Caudate nucleus (tissue), 63 donors: ENCODE measurements at places on chromosomes 5 and 9.

DNA sequence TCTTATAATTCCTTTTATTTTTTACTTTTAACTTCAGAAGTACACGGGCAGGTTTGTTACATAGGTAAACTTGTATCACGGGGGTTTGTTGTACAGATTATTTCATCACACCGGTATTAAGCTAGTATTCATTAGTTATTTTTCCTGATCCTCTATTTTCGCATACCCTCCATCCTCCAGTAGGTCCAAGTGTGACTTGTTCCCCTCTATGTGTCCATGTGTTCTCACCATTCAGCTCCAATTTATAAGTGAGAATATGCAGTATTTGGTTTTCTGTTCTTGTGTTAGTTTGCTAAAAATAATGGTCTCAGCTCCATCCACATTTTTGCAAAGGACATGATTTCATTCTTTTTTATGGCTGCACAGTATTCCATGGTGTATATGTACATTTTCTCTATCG lies 43.1 kb upstream of the IFNE start:
- DNase-seq = no peak

DNA sequence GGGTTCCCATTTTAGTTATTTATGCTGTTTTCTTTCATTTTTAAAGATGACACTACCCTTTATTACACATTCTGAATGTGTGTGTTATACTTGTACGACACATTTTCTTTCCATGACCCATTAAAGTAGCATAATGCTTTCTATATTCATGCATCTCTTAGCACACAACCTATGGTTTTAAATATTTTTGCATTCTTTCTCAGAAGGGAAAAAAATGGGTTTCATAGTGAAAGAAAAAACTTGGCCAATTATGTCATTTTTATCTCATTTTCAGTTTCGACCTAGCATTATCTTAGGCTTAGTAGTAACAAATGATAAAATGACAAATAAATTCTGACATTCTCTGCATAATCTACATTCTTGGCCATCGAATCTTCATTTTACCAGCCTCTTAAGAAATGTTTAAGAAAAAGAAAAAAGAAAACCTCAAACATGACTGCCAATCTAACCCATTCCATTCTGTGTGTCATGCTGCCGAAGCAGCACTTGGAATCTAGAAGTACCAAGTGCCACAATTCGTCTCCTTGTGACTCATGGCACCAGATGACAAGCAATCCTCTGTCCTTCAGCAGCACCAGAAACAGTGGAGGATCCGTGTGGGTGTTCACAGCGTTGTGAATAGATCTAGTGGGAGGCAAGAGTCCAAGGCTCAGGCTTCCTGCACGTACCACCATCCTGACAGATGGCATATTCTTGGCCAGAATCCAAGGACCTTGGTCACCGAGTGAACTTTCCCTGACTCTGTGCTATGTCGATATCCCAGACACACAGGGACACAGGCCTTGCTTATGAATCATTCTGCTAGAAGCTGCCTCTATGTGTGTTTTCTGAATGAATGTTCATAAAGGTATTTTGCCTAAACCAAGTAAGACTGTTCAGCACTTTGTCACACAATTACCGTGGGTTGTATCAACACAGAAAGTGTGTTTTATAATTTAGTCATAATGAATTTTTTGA lies 502.7 kb downstream of the NR2F1-AS1 start:
- no peak for DNase-seq

DNA sequence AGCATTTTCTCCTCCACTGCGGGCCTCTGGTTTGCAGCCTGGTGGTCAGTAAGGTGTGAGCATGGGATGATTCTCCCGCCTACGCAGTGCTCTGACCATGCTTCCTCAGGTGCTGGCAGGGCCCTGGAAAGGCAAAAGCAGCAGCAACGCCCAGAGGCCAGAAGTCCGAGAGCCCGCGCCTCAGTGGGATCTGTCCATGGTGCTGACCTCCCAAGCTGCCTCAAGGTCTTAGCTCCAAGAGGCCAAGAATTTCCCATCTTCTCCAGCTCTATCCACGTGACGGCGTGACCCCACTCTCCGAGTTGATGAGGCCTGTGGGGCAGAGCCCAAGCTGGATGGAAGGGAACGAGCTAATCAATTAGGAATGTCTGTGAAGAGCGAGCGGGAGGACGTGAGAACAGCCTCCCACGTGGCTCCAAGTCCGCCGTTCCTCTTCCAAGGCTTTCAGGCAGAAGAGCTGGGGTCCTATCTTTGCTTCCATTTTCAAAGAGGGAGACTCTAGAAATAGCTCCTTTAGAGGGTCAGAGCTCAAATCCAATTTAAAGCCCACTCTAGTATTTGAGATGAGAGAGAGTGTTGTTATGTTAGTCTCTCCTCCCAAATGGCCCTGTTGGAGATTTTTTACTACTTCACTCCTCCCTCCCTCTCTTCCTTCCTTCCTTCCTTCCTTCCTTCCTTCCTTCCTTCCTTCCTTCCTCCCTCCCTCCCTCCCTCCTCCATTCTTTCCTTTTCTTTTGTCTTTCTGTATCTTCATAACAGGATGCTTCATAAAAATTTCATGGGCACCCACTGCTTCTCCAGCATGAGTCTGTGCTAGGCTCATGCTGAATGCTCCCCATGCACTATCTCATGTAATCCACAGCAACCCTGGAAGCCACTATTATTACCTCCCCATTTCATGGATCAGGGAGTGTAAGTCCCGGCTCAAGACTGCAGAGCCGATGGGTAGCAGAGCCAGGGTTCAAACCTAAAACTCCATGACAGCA lies 69.3 kb downstream of the OLFM1 start:
- no peak for DNase-seq

DNA sequence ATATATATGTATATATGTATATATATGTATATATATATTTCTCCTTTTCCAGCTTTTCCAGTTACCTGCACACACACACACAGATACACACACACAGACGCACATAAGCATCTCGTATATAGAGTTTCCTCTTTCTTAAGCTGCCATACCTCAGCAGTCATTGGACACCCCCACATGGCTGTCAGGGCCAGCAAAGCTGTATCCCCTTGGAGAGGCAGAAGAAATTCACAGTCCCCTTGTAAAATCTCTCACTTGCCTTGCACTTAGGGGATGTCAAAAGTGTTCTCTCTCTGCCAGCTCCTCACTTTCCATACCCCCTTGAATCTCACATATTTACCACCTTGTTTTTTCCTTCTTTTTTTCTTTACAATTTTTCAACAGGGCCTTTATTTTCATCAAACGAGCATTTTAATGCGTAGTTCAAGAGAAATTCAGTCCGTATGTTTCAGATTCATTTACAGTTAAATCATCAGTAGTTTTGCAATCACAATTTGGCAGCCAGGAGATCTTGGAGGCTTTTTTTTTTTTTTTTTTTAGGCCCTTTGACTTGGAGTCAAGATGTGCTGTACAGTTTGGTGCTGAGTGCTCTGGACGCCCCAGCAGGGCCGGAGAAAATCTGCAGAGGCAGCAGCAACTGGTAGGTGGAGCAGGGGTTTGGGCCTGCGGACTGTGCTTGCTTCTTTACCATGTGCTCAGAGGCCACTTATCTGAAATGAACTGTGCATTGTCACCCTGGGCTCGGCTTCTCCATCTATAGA lies 244.9 kb upstream of the KLF4 start:
- DNase-seq = no peak

- peak; percentile 5 for DNase-seq
Observed at GRCh38 chr9:91903126-91903911, 46.7 kb downstream of the ROR2 start.

DNA sequence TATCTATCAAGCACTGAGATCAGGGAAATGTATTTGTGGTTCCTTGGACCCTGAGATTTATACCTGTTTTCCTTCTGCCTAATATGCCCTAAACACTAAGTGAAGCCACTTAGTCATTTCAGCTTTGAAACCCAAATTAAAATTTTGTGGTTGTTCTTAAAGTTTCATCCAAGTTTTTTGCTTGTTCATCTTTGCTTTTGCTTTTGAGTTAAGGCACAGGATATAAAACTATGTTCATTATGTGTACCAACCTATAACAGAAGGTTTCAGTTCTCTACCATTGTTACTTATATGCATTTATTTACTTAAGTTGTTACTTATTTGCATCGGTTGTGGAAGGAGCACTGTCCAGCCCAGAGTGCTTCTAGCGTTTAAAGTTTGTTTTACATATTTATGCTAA lies 382.3 kb downstream of the PTPRD start:
- no peak for DNase-seq

DNA sequence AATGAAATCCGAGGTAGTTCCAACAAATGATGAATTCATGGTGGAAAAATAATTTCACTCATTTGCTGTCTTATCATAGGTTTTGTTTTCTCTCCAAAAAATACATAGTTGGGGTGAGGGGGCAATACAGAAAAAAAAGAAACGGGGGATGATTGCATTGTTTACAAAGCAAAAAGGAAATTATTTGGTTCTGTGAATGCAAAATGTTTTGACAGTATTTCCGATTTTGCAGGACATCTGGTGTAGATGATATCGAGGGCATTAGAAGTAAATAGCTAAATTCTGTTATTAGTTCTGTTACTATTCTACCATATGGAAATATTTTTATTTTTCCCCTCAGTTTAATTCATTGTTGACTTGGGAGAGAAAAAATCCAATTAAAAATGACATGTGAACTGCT lies 201.7 kb downstream of the MARCHF11 start:
- no peak for DNase-seq

- no peak for DNase-seq
Observed at GRCh38 chr5:35890021-35891020, 33.6 kb downstream of the IL7R start.

GRCh38 chr9:21481470-21482056 lies 550 bp downstream of the IFNE start:
- no peak for DNase-seq

GRCh38 chr9:105141146-105141975 lies 103.1 kb upstream of the SLC44A1 start:
- no peak for DNase-seq

GRCh38 chr5:57955511-57955910 lies 472.9 kb upstream of the ACTBL2 start:
- DNase-seq = no peak

GRCh38 chr9:15211815-15212495 lies 95.1 kb downstream of the TTC39B start:
- DNase-seq = no peak

DNA sequence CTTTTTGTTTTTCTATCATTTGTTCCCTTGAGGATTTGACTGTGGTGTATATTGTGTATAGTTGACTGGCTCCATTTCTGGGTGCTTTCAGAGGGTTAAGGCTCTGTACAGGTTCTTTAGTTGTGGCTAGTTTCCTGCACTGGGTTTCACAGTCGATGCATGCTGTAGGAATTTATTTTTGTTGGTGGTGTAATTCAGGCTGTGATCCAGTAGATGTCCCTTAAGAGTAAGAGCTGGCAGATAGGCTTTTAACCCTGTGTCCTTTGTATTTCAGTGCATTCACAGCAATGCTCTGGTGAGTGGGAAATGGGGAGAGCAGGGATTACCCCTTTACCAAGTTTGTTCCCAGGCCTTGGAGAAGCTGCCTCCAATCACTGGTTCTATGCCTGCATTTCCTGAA lies 112.9 kb downstream of the SPATA31D1 start:
- no peak for DNase-seq

DNA sequence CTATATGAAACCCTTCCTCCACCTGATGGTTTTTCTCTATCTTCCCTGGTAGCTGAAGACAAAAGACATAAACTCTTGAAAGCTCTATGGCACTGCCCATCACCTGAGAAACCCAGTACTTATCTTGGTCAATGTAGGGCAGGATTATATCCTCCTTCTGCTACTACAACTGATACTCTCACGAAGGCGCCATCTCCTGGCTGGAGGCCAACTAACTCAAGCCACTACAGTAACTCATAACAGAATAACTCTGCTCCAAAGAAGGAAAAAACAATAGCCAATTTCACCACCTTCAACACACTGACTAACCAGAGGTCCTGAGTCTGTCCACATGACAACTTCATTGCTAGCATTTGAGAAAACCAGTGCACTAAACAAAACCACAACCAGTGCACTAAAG lies 409.2 kb downstream of the CETN3 start:
- no peak for DNase-seq

DNA sequence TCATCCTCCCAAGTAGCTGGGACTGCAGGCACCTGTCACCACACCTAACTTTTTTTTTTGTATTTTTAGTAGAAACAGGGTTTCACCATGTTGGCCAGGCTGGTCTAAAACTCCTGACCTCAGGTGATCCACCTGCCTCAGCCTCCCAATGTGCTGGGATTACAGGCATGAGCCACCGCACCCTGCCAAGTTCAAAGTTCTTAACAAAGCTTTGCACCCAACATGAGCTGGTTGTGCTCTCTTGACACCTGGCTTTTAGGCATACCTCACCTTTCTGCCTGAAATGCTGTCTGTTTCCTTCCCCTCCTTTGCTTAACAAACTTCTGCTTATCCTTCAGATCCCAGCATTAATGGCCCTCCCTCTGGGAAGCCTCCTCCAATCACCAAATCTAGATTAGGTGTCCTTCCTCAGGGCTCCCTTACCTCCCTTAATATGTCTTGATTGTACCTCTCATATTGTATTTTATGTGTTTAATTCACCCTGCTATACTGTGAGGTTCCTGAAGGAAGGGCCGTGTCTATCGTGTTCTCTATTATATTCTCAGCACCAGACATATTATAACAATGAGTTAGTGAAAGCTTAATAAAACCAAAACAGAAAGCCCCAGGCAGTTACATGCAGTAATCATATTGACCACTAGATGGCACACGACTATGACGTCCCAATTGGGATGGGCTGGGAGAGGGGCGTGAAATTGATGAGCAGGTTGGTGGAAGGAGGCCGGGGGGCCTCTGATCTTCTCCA lies 62.9 kb upstream of the PPARGC1B start:
- no peak for DNase-seq

DNA sequence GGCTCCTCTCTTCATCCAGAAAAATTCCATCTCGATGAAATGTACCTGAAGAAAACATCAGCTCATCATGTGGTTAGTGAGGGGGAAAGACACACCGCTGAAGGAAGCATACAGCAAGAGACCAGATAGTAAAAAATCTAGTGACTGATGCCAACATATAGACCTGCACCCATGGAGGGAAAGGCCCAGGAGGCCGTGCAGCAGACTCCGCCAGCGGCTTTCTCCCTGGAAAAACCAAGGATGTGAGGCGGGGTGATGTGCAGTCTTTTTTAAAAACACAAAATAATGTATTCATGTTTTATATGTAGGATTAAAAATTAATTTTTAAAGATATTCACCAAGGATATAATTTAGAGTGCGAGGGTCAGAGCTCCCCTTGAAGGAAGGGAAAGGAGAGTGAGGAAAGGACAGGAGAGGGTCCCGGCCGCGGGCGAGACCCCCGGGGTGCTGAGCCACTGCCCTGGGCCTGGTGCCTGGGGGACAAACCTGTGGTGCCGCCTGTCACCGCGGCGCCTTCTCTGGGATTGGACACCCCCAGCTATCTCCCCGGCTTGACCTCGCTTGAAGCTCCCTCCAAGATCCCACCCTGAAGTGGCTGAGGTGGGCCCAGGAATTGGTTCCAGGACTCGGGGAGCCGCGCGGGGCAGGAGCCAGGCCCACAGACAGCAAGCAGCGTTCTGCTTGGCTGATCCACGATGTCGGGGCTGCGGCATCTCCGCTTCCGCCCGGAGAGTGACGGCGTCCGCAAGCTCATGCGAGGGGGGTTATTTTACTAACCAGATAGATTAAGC lies 12.1 kb upstream of the UNC5A start:
- no peak for DNase-seq

- DNase-seq = no peak
Observed at GRCh38 chr9:133677126-133678010, 41.2 kb downstream of the DBH start.

GRCh38 chr9:132078699-132079356 lies 839 bp downstream of the MED27 start:
- no peak for DNase-seq

- no peak for DNase-seq
Observed at GRCh38 chr5:65142511-65143011, 339.2 kb downstream of the ADAMTS6 start.
